Stimulated activated CD8-positive, alpha-beta memory T cell treated with anti-CD3 and anti-CD28 coated beads, Interleukin-15, amount 100 ng/mL, for 24 hours (primary cell): ENCODE measurements at places on chromosomes 6 and 20.

GRCh38 chr6:37653933-37654565 is 43.6 kb downstream of the MDGA1 start:
- peak; percentile 22 for DNase-seq

GRCh38 chr6:100665041-100665380 is 200.3 kb upstream of the SIM1 start:
- no peak for DNase-seq

GRCh38 chr20:1491281-1491840 is at the start of gene SIRPB2:
SIRPB2 (minus strand) TSS chr20:1491420; CDS start chr20:1491359, 61 bp downstream.
- DNase-seq, result no peak

- no peak for DNase-seq
These were observed 12.0 kb upstream of the MLIP start for GRCh38 chr6:54099225-54099624.

- DNase-seq, result no peak
These were observed 29.2 kb downstream of the C6orf58 start for GRCh38 chr6:127606131-127606562.

GRCh38 chr6:146997062-146997461 is 207.2 kb upstream of the STXBP5 start:
- DNase-seq, result no peak

DNA sequence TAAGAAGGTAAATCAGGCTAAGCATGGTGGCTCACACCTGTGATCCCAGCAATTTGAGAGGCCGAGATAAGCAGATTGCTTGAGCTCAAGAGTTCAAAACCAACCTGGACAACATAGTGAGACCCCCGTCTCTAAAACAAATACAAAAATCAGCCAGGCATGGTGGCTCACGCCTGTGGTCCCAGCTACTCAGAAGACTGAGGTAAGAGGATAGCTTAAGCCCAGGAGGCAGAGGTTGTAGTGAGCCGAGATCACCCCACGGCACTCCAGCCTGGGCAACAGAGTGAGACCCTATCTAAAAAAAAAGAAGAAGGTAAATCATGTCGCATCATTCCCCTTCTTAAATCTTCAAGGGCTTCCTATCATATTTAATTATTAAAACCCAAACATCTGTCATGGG is 39.0 kb upstream of the PRND start:
- DNase-seq, result no peak

GRCh38 chr6:6283746-6284145 is 36.7 kb downstream of the F13A1 start:
- no peak for DNase-seq

DNA sequence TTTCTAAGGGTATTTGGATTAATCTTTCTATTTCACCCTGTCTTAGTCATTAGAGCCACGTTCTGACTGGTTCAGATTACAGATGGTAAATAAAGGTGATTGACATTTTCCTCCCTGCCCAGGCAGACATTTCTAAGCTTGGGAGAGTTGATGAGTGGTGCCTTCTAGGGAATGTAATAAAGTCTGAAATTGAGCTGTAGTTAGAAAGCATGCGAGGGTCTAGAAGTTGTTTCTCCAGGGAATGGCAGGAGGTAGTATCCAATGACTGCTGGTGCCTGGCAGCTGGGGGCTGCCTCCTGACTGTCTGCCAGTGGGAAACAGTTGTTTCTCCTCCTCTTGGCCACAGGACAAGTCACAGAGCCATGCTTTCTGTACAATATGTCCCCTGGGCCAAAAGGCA is 14.6 kb downstream of the EDN3 start:
- DNase-seq, result no peak
